ENCODE measurements at places on chromosomes 6 and 20.

GRCh38 chr6:125797886-125798444 lies 7.2 kb downstream of the NCOA7 start:
- DNase-seq = no peak

- no peak for DNase-seq
Measured at GRCh38 chr20:37319151-37319671, 26.7 kb upstream of the SRC start.

DNA sequence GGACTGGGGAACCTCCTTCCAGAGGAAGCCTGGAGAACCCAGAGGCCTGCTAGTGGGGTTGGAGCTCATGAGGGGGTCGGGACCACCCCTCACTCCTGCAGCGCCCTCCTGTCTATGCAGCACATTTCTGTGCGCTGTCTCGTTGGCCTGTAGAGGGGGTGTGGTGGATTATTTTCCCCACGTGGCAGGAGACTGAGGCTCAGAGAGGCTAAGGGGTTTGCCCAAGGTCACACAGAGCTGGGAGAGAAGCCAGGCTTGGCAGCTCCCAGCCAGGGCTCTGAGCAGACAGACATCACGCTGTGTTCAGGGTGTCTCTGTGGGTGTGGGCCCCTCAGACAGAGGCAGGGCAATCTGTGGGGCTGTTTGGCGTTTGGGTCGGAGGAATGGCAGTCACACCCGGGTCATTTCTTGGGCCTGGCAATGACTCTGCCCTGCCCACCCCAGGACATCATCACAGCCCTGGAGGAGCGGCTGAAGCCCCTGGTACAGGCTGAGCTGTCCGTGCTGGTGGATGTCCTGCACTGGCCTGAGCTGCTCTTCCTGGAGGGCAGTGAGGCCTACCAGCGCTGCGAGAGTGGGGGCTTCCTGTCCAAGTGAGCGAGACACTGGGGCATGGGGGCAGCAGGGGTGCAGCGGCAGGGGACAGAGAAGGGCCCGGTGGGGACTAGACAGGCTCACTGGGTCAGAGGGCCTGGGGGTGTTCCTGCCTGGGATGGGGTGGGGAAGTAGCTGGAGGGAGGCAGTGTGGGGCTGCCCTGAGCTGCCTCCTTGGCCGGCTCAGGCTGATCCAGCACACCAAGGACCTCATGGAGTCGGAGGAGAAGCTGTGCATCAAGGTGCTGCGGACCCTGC lies 27.7 kb downstream of the UQCC2 start:
- no peak for DNase-seq

DNA sequence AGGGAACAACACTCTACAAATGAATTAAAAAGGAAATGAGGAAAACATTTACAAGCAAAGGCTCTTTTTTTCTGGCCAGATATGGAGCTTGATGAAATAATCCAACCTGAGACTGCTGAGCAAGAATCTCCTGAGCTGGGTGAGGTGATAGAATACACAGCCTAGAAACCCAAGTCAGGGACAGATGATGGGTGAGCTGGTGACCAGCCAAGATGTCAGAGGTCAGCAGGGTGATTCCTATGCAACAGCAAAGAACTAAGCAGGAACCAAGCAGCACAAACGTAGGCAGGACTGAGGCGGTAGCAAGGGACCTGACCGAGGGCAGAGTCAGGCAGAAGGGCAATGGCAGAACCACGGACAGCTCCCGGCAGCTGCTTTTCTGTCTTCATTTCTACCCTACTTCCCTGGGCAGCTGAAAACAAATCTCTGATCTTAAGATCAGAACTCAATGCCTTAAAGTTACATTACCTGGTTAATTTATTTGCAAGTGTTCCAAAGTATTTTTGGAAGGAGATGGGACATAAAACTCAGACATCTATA lies 75.1 kb downstream of the CDC40 start:
- no peak for DNase-seq

GRCh38 chr6:40986921-40987819 lies 51.9 kb downstream of the UNC5CL start:
- no peak for DNase-seq

GRCh38 chr6:2795956-2796355 lies 30.8 kb downstream of the WRNIP1 start:
- no peak for DNase-seq

GRCh38 chr6:101730954-101731353 lies 337.4 kb downstream of the GRIK2 start:
- no peak for DNase-seq

DNA sequence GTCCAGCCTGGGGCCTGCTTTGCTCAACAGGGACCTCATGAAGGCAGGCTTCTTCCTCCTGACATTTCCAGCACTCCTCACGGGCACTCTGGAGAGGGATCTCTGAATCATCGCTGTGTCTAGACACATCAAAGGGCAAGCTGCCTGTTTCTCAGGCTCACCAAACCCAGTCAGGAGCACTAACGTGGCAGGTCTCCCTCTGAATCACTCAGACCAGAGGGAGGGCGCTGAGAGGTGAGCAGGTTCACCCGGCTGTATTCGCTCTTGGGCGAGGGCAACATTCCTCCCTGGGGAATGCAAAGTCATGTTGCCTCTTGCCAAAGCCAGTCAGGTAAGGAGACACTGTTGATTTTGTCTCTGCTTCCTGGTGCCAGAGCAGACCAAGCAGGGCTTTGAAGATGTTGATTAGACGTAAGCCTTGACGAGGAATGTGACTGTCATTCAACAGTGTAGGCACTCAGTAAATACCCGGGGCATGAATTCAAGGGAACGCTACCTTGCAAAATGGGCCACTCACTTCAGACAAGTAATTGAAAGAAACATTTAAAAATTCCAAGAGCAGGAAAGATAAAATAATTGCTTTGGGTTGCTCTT lies 50.1 kb downstream of the CYP24A1 start:
- no peak for DNase-seq

DNA sequence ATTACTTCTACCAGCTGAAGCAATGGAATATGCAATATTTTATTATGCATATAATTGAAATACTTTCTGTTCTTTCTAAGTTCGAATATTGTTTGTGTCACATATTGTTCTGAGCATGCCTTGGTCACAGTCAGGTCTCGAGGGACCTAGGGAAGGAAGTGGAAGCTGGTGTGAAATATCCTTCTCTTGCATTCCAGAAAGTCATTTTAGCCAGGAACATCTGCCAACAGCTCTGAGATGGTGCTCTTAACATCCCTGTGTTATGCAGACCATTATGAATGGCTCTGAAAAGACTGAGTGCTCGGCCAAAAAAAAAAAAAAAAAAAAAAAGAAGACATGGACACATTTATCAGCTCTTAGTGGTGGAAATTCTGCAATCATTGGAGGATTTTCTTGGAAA lies 132.7 kb upstream of the JAG1 start:
- DNase-seq = no peak

GRCh38 chr6:144036064-144036834 lies 28.2 kb upstream of the PLAGL1 start:
- DNase-seq = no peak

DNA sequence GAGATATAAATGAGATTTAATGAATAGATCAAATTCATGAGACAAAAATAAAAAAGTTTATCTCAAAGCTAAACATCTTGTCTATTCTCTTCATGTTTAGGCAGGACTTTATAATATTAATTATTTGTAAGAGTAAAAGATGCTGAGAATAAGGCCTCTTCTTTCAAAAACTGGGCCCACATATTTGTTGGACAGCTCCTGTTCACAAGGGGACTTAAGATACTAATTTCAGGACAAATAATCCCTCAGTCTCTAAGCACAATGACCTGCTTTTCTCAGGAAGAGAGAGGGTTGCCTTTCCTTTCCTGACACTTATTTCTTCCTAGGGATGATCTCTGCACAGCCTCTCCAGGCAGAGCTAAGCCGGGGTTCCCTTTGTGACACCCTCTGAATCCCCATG lies 43.3 kb downstream of the NOX3 start:
- no peak for DNase-seq

- no peak for DNase-seq
Measured at GRCh38 chr20:53917145-53918019, 153.0 kb downstream of the BCAS1 start.

DNA sequence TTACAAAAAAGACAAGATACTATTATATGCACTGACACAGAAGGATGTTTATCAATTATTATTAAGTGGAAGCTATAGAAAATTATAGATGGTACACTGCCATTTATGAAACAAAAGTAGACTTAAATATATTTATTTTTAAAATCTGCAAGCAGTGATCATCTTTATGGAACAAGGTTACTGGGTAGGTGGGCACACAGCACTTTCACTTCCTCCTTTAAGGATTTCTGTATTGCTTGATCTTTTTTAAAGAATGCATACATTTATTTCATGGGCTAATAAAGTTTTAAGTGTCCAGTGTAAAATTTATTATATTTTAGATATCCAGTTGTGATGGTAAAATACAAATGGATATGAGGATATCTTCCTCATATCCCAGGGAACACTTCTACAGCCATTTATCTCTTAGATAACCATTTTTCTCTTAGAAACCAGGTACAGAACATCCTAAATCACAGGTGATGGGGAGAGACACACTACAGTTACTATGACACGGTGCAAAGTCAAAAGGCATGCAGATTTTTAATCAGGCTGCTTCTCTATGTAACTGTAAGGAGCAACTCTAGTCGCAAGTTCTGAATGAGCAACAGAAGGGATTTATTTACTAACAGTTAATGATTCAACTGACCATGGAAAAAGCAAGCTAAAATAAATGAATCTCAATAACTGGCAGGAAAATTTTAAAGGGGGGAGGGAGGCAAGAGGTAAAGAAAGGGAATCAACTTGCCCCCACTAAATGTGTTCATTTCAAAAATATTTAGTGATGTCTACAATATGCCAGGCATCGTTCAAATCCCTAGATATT lies 2.2 kb downstream of the FBXL4 start:
- no peak for DNase-seq

DNA sequence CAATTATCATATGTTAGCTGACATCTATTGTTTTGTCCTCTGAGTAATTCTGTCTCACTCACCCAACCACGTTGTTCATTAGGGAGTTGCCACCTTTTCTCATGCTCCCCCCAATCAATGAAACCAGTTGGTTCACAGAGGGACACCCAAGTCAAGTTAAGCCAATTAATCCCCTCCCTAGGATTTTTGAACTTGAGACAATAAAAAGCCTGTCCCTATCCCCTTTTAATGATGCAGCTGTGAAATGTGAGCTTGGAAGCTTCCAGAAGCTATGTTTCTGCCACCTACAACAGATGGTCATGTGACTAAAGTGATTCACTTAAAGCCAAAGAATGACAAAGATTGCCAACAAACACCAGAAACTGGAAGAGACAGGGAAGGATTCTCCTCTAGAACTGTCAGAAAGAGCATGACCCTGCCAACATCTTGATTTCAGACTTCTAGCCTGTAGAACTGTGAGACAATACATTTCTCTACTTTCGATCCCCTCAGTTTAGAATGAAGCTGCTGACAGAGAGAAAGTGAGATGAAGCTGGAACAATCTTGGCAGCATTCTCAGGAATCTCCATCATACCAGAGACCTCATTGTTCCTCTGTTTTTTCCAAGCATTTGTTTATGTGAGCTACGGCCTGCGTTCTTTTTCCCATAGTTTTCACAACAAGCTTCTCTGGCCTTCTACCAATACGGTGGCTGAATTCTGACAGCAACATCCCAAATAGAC lies 57.8 kb upstream of the TPD52L1 start:
- DNase-seq = no peak
